ENCODE measurements at places on chromosomes 4 and X. TPM values are rescaled to one million over a fixed set of nuclear protein-coding genes. Genes with fewer than 3 reads are reported as not detected.

FGF5 gene
- total RNA-seq: under 0.01 TPM

SYN1 gene
- 0.52 TPM for total RNA-seq

PDGFC gene
- total RNA-seq: 11.0 TPM

MYOZ2 gene
- total RNA-seq: 0.33 TPM

DGAT2L6 gene
- not detected for total RNA-seq

MAGEA8 gene
- total RNA-seq: not detected

ATP2B3 gene
- total RNA-seq: 0.09 TPM

TBL1X gene
- 6.8 TPM for total RNA-seq

XAGE5 gene
- total RNA-seq: not detected

TSPAN6 gene
- 14.0 TPM for total RNA-seq

TAF7L gene
- 0.19 TPM for total RNA-seq

SHOX gene
- not detected for total RNA-seq

SASH3 gene
- total RNA-seq: 176 TPM

KLF8 gene
- 0.71 TPM for total RNA-seq

NKX6-1 gene
- under 0.01 TPM for total RNA-seq

VEGFC gene
- total RNA-seq: 1.3 TPM

DNA sequence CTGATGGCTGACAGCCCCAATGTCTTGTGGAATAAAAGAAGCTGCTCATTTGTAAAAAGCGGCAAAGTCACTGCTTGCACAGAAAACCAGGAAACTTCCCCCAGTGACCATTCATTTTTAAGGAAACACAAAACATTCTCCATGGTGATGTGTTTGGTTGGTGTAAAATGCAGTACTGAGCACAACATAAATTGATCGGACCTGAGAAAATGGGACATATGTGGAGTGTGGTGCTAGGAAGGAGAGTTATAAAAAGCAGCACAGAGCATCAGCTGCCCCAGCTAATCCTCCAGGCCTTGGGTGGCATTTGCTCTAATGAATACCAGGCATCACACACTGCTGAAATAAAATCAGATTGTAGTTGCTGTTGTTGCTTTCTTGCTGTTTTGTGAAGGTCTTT lies 55.2 kb downstream of the GLRA2 start:
- DNase-seq: no peak

DNA sequence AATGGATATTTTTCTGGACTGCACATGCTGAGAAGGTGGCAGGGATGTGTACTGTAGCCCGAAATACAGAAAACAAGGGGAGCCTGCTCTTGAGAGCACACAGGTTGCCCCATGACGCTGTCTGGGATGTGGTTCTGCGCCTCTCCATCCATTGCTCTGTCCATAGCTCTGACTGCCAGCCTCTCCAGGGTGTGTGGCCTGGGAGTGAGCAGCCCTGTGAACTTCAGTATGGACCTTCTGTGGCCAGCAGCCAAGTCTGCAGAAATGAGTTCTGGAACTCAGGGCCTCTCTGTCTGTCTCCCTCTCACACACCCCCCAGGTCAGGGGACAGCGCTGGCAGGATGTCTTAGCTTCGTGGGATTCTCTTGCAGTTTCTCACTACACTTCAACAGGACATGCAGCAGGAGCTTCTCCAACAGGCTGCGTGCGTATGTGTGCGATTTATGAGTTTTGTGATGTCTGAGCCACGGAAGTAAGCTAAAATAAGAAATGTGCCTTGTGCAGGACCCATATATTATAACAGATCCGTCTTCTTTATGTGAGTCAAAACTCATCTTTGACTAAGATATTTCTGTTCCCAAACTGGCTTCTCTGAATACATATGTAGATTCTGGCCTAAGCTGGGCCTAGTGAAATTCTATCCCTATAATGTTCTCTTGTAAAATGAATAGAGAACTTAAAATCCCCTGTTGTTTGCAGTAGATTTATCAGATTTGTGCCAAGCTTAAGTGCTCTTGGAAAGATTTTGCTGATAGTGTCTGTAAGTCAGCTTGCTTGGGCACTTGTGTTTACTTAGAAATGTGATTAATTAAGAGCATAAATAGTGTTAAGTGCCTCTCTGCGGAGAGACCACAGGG lies 40.0 kb downstream of the PROM1 start:
- no peak for DNase-seq

GRCh38 chrX:124250835-124251437 lies 81.5 kb upstream of the TEX13D start:
- no peak for DNase-seq

GRCh38 chr4:1105067-1105466 lies 8.3 kb downstream of the RNF212 start:
- no peak for DNase-seq

DNA sequence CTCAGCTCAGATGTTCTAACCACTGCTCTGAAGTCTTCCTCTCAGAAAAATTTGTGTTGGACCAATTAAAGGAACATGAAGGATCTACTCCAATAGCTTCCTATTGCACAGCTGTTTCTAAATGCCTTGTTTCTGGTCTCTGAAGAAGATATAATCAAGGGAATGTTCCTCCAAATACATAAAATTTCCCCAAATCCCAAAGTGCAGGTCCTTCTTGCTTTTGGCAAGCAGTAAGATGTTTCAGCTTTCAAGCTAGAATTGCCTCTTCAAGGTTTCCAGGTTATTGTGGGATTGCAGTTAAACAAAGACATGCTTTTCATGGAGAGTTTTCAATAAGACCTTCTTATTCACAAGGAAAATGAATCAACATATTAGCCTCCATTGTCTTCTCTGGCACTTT lies 574.5 kb upstream of the SLIT2 start:
- no peak for DNase-seq

DNA sequence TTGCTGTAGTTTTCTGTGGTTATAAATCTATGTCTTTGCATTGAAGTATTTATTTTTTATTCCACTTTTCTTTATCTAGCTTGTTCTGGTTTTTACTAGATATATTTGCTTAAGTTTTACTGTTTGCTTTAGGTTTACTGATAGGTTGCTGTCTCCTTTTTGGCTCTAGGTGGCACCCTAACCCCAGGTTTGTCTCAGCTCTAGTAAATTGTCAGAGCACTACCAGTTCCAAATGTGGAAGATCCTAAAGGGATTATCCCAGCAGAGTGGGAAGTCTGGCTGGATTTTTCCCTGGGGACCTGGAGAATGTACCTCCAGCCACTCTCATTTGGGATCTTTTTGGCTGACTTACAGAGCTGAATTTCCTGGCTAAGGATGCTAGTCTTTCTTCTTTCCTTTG lies 106.1 kb downstream of the PBDC1 start:
- DNase-seq: peak; percentile 6

DNA sequence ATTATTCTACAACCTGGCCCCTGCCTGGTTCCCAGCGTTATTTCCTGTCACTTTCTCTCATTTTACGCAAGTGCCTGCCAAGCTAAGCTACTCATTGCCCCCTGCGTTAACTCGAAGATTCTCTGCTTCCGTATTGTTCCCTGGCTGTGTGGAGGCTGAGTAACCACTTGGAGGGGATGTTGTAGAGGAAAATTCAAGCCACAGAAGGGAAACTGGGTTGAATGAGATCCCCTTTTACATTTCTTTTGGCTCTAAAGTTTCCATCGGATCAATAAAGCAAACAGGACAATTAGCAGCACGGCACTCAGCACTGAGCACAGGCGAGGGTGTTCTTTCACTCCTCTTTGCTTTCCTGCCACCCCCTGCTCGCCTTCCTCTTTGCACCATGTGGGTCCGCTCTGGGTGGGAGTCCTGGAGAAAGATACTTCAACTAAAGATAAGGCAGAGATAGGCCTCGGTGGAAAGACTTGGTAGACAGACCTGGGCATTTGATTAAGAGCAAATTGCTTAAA lies 4.2 kb upstream of the TMSB4X start:
- DNase-seq: no peak

- no peak for DNase-seq
Measured at GRCh38 chr4:89400287-89401035, 92.9 kb upstream of the GPRIN3 start.

- no peak for DNase-seq
Measured at GRCh38 chr4:23972187-23972586, 82.3 kb upstream of the PPARGC1A start.

GRCh38 chr4:38084877-38085711 lies 124.9 kb downstream of the PTTG2 start:
- DNase-seq: no peak

GRCh38 chr4:114964026-114964425 lies 149.4 kb downstream of the NDST4 start:
- no peak for DNase-seq

GRCh38 chrX:17529151-17529745 lies 154.2 kb downstream of the NHS start:
- no peak for DNase-seq

- no peak for DNase-seq
Measured at GRCh38 chrX:127578395-127578794, 473.8 kb downstream of the ACTRT1 start.

DNA sequence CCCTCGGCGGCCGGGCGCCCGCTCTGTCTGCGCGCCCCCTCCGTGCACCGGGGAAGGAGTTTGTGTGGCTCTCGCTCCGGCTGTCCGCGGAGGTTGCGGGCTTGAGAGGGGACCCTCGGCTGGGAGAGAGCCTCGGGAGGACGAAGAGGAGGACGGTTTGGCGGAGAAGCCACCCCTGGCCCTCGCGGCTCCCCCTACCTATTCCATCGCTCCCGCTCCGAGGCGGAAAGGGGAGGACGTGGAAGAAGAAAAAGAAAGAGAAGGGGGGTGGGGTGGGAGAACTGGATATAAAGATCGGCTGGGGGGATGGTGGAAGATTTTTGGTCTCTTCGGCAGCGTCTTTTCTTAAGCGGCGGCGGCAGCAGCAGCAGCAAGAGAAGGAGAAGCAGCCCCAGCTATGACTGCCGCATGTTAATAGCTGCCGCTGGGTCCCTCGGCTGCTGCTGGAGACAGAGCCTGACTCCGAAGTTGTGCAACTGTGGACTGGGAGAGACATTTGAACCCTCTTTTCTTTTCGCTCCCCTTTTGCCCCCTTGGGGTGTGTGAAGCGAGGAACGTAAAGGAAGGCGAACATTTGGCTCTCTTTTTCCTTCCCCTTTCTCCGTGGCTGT lies 895 bp downstream of the ADGRL3 start:
- DNase-seq: no peak

GRCh38 chr4:8167815-8168214 lies 9.2 kb upstream of the ABLIM2 start:
- no peak for DNase-seq

DNA sequence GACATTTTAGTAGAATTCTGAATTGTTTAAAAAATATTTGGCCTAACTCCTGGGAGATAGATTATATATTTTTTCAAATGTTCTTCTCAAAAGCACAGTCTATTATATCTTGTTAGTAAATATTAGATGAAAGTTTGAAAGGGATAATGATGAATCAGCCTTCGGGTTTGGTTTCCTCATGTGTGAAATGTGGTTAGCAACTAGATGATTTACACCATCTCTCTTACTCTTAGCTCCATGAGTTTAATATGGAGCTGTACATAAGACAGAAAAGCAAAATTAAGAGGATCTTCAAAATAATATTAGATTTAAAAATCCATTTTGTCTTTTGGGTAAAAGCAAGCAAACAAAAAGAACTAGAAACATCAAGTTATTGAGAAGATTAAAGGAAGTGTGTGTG lies 120.8 kb upstream of the SFRP2 start:
- DNase-seq: no peak

GRCh38 chrX:129566073-129566472 lies 26.0 kb downstream of the OCRL start:
- DNase-seq: no peak

DNA sequence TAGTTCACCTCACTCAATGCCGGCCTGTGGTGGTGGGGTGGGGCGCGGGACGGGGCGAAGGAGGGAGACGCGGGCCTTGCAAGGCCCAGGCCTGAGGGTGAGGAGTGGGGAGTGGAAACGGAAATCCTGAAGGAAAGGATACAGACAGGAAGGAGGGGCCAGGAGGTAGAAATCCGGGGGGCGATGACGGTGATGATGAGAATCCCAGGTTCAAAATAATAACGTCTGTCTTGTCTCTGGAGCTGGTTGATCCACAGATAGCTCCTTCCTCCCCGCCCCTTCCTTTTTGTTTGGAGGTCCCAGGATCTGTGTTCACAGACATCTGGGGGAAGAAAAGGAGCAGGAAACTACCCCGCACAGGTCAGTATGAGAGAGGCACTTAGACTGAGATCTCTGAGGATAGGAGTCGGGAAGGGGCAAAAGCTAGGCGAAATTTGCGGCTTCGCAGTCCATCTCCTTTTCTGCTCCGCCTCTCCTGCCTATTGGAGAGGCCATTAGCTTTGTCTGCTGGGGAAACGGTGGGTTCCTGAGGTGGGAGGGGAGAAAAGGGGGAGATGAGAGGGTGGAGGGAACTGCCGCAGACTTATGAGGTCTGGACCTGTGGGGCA lies 746 bp downstream of the TCEAL7 start:
- DNase-seq: no peak

- no peak for DNase-seq
Measured at GRCh38 chr4:111502626-111503025, 642.6 kb upstream of the FAM241A start.

- no peak for DNase-seq
Measured at GRCh38 chrX:135436966-135437866, 15.5 kb downstream of the SMIM10L2A start.

DNA sequence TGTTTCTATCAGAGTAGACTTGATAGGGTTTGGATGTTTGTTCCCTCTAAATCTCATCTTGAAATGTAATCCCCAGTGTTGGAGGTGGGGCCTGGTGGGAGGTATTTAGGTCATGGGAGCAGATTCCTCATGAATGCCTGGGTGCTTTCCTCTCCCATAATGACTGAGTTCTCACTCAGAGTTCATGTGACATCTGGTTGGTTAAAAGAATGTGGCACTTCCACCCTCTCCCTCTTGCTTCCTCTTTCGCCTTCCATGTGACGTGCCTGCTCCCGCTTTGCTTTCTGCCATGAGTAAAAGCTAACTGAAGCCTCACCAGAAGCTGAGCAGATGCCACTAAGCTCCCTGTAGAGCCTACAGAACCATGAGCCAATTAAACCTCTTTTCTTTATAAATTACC lies 47.3 kb upstream of the SRPX start:
- no peak for DNase-seq

DNA sequence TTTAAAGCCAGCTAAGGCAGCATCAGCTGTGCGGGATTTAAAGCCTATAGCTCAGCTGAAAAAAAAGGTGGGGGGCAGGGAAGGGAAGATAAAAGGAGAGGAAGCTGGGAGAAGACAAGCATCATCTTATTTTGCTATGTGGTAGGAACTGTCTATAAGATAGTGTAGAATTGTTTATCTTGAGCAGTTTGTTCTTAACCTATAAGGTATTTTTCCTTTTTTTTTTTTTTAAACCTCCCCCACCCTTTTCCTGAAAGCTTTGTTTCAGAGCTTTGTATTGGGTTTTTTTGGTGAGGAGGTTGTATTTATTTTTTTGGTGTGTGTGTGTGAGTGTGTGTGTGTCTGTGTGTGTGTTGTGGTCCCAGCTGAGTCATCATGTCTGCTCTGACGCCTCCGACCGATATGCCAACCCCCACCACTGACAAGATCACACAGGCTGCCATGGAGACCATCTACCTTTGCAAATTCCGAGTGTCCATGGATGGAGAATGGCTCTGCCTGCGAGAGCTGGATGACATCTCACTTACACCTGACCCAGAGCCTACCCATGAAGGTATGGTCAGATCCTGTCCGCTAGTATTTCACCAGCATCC lies 531 bp downstream of the RUFY3 start:
- DNase-seq: no peak

- no peak for DNase-seq
Measured at GRCh38 chrX:72247206-72247942, 8.5 kb upstream of the ERCC6L start.
